CD4-positive, alpha-beta T cell treated with Interleukin-10 for 1 hour (primary cell): ENCODE measurements at places on chromosomes 11 and 22.

GRCh38 chr11:7534042-7534378 lies 20.2 kb downstream of the PPFIBP2 start:
- DNase-seq: no peak

- DNase-seq: no peak
Observed at GRCh38 chr22:36366291-36366708, 21.5 kb downstream of the MYH9 start.

DNA sequence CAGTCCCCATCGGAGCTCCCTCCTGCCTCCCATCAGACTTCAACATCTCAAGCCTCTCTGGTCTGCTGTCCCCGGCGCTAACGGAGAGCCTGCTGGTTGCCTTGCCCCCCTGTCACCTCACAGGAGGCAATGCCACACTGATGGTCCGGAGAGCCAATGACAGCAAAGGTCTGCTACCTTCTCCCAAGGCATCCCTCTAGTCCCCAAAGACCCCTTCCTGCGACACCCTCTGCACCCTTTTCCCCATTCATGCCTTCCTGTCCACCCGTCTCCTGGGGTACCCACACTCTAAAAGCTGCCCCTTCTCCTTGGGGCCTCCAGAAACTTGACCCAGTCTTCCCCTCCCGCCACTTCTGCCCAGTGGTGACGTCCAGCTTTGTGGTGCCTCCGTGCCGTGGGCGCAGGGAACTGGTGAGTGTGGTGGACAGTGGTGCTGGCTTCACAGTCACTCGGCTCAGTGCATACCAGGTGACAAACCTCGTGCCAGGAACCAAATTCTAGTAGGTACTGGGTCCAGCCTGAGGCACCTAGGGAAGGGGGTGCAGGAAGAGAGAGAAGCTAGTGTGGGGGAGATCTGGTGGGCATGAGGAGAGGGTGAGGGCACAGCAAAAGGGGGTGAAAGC lies 860 bp downstream of the UPK2 start:
- DNase-seq: no peak

- DNase-seq: no peak
Observed at GRCh38 chr11:61760946-61761345, 8.5 kb downstream of the MYRF start.

- DNase-seq: no peak
Observed at GRCh38 chr11:118410055-118410745, 8.8 kb downstream of the ATP5MG start.

GRCh38 chr11:111565114-111565720 lies 24.7 kb downstream of the LAYN start:
- peak; percentile 70 for DNase-seq

DNA sequence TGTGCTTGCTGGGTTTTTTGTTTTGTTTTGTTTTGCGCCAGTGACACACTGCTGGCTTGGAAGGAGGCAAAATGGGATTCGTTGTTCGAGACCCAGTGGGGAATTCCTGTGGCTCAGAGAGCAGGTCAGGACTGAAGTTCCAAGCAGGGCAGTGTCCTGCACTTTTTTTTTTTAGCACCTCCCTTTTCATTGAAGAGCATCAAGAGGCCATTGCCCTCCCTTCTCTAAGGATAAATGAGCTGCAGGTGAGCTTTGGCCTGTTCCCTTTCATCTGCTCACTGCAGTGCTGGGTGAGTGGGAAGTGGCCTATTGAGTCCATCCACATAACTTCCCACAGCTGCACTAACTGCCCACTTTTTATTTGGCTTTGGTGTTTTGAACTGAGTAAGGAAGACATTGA lies 87.8 kb downstream of the ARHGAP42 start:
- no peak for DNase-seq

- DNase-seq: no peak
Observed at GRCh38 chr22:50338860-50339462, 4.2 kb upstream of the PPP6R2 start.

GRCh38 chr22:48473202-48473601 lies 1354.5 kb downstream of the BRD1 start:
- DNase-seq: no peak

- no peak for DNase-seq
Observed at GRCh38 chr11:84471501-84471900, 1155.6 kb downstream of the DLG2 start.

- no peak for DNase-seq
Observed at GRCh38 chr11:65554842-65555430, 3.2 kb downstream of the LTBP3 start.

- no peak for DNase-seq
Observed at GRCh38 chr11:73795925-73796632, 8.4 kb downstream of the MRPL48 start.

GRCh38 chr11:71383461-71383860 lies 64.7 kb downstream of the DHCR7 start:
- DNase-seq: no peak

DNA sequence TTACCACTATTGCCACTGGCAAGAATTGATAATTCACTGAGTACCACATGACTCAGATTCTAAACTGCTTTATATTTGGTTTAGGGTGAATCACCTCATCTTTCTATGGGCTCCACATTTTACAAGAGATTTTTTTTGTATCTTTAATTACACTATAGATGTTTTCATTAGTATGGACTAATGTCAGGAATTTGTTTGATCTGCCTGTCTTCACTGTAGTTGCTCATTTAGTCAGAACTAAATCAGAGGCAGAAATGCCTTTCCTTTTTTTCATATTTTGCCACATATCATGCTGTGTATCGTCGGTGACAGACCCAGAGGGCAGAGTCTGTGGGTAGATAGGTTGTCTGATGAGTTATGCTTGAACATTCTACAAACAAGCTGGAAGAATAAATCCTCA lies 524.1 kb downstream of the METTL15 start:
- no peak for DNase-seq

GRCh38 chr11:13883042-13883441 lies 79.5 kb upstream of the SPON1 start:
- no peak for DNase-seq

GRCh38 chr11:123740787-123741158 lies 687 bp downstream of the ZNF202 start:
- DNase-seq: no peak

DNA sequence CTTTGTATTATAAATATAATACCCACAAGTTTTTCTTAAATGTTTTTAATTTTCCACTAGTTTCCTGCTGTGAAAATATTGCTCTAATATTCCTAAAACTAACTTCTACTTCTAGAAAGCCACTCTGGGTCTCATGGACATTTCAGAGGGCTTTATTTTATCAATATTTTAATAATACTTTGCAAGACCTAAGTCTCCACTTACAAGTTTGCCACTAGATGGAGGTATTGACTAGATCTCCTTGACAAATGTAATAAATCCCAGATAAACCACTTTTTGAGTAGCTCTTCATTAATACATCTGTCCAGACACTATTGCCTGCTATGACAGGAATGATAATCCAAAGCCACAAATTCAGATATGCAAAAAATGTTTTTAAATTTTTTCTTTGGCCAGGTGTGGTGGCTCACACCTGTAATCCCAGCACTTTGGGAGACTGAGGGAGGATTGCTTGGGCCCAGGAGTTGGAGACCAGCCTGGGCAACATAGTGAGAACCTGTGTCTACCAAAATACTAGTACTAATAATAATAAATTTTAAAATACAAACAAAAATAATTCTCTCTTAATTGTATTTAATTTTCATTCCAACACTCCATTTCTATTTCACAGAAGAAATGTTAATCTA lies 3.5 kb upstream of the ACAT1 start:
- peak; percentile 55 for DNase-seq

- no peak for DNase-seq
Observed at GRCh38 chr22:11598492-11599440, 3929.2 kb upstream of the OR11H1 start.

GRCh38 chr11:65903068-65903481 lies 2.9 kb upstream of the FOSL1 start:
- DNase-seq: no peak

DNA sequence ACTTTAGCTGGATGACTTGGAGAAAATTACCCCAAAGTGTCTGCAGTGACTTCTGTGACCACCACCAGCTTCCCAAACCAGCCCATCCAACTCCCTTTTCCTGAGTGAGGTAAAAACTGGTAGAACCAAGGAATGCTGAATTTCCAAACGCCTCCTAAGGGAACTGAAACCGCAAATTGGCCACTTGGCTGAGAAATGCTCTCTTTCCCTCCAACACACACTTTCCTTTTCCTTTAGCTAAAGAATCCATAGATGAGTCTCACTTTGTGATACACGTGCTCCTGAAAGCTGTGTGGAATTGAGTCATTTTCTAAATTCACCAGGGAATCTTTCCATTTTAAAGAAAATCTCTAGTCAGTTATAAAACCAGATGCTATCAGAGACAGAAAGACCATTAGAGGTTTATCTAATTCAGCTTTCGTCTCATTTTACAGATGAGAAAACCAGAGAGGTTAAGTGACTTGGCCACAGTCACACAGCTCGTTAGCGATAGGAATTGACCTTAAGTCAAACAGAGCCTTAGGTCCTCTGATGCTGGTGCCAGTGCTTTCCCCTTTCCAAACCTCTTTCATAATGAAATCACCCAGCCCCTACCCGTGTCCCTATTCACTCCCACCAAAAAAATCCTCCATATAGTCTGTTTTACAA lies 137.2 kb downstream of the COMMD9 start:
- no peak for DNase-seq

DNA sequence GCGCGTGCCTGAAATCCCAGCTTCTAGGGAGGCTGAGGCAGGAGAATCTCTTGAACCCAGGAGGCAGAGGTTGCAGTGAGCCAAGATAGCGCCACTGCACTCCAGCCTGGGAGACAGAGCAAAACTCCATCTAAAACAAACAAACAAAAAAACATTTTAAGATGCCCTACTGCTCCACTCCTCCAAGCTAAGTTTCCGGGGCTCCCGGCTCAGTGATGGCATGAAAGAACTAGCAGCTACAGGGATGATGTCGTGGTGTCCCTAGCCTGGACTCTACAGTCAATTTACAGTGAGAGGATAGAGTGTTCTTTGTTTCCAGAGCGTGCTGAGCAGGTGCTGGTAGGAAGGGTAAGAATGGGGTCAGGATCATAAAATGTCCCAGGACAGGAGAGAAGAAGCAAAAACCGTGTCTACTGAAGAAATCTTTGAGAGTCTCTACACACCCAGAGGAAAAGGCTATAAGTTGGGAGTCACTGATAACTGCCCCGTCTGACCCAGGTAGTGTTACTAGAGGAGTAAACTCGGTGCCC lies 1.2 kb upstream of the ZBTB3 start:
- no peak for DNase-seq

DNA sequence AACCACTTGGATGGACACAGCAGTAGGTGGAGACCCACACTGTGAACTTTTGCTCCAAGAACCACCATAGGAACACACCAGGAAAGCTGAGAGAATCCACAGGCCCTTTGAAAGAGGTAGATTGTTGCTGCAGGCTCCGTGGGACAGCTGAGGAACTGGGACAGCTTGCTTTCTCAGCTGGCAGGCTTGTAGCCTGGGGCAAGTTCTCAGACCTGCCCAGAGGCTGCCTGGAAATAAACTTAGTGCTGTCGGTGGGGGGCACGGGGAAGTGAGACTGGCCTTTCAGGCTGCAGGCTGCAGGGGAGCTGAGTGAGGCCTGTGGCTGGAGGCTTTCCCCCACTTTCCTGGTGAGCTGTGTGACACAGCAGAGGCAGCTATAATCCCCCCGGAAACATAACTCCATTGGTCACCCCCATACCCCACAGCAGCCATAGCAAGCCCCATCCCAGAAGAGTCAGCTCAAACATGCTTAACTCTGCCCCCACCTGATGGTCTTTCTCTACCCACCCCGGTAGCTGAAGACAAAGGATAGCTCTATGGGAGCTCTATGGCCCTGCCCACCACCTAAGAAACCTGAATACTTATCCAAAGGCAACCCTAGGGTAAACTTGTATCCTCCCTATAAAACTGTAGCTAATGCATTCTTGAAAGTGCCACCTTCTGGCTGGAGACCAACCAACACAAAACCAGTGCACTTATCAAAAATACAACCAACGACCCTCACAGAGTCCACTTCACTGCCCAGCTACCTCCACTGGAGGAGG lies 21.4 kb upstream of the ACRV1 start:
- DNase-seq: no peak

DNA sequence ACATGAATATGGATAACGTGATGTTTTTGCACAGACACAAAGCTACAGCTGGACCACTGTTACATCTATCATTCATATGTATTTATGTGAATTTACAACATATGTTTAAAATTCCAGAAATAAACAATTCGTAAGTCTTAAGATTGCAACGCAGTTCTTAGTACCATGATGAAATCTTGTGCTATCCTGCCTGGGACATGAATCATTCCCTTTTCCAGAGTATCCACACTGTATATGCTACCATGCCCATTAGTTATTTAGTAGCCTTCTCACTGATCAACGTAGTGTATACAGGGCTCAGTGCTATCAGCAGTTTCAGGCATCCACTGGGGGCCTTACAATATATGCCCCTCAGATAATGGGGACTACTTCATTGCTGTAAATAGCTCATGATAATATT lies 4.3 kb downstream of the ATL3 start:
- no peak for DNase-seq

DNA sequence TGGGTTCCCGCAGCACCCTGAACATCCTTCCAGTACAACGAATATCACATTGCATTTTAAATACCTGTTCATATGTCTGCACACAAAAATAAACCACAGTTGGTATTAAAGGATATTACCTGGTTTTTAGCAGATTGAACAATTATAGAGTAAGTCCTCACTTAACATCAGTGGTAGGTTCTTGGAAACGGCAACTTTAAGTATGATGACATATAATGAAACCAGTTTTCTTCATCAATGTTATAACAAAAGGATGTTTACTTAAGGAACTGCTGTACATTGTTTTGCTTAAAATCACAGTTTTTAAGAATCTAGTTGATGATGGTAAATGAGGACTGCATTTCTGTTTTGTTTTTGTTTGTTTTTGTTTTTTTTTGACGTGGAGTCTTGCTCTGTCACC lies 28.0 kb downstream of the TRIM66 start:
- no peak for DNase-seq

DNA sequence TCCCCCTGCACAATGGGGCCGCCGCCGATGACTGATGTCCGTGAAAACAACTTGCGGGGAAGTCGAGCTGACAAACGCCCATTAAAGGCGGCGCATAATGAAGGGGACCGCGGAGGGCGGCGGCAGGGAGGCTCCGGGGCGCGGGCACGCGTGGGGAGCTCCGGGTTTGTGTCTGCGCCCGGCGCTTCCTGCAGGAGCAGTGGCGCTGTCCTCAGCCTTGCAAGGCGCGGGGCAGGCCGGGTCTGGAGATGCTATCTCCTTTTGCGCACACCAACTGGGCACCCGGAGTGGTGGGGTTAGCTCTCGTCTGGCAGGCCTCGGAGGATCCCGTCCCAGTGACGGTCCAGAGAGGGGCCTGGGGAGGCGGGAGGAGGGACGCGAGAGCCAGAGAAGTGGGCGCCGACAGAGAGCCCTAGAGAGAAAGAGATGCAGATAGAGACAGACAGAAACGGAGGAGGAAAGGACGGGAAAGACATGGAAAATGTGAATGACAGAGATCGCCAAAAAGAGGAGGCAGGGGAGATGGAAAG lies 390 bp upstream of the FGF3 start:
- DNase-seq: no peak
